Stimulated activated CD4-positive, alpha-beta T cell treated with anti-CD3 and anti-CD28 coated beads, Interleukin-1b, Interleukin-23, amount 100 ng/mL, for 1 hour (primary cell): ENCODE measurements at places on chromosomes 1 and 21.

GRCh38 chr1:99751877-99752504 is 14.4 kb downstream of the FRRS1 start:
- no peak for DNase-seq

- no peak for DNase-seq
These were observed 27.7 kb downstream of the TNR start for GRCh38 chr1:175715742-175716141.

DNA sequence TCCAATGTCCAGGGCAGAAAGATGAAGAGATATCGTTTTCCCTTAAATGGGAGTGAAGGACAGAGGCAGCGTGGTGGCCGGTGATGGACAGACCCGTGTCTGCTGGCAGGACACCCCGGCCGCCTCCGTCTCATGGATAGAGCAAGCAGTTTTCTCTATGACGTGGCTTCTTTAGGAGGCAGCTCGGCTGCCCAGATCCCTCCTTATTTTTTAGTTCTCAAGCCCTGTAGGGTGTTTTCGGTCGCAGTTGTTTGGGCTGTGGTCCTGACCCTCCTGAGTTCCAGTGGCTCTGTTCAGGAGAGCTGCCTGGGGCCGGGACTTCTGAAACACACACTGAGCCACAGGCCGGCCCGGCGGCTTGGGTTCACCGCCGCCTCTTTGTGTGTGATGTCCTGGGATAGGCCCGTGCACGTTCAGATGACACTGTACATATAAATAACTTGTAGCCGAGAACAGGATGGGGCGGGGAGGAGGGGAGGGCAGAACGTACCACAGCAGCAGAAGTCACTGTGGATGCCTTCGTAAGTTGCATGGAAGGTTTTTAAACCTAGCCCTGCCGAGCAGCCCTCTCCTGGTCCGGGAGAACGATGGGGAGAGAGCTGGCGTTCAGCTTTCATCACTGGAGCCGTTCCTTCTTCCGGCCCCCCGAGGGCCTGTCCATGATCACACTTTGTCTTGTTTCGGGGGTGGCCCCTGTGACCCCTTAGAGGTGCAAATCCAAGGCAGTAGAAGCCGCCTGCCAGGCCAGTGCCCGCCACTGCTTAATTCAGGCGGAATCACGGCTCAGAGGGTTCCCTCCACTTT is 65.2 kb downstream of the SIK1 start:
- no peak for DNase-seq

- no peak for DNase-seq
These were observed 4.5 kb downstream of the TNFSF4 start for GRCh38 chr1:173202424-173203145.

- no peak for DNase-seq
These were observed 54.3 kb upstream of the ERO1B start for GRCh38 chr1:236336084-236336483.

GRCh38 chr1:28552758-28553663 is at the start of gene TRNAU1AP:
Gene TRNAU1AP, plus strand, starts transcription at chr1:28553085. Its CDS starts 26 bp downstream, at chr1:28553111.
- DNase-seq: peak; percentile 93

DNA sequence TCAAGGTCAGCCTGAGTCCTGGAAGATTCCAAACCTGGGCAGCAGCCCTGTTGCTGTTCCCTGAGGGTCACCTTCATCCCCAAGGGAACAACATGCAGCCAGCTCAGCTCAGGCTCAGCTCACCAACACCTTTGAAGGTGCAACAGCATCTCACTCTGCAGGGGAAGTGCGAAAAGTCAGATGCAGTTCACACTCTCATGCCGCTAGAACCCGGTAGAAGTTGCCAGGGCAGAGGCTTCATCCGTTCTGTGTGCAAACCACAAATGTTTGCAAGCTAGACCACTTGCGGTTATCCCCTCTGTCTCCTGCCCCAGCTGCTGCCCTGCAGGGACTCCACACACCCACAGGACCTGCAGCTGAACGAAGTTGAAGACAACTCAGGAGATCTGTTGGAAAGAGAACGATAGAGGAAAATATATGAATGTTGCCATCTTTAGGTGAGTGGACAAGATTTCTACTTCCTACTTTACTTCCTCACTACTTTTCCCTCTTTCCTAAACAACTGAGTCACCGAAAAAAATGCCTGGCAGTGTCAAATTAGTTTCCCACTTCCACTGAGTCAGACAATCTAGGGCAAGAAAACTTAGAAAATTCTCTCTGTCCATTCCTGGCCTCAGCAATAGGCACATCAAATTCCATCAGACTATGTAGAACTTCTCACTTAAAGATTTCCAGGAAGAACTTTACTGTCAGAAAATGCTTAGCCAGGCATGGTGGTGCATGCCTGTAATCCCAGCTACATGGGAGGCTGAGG is 1.8 kb upstream of the FCRL6 start:
- no peak for DNase-seq
